Endothelial cell of umbilical vein (primary cell): ENCODE measurements at places on chromosomes 4 and X. TPM values are rescaled to one million over a fixed set of nuclear protein-coding genes. Genes with fewer than 3 reads are reported as not detected.

DNA sequence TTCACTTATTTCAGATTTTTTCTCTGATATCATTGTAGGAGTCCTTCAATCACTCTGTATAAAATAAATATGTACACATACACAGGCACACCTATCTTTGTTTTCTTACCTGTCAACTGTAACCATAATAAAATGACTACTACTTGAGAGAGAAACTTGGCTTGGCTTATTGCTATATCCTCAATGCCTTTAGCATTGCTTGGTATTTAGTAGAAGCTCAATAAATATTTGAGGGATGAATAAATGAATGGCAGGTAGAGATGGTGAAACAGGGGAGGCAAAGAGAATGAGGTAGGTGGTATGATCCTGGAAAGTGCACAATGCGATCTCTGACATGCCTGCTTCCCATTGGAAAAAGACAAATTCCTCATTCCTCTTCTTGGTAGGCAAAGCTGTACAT, 21.8 kb upstream of the CXCL6 start:
- peaks cover 18% of the 10 kb centered on the region for H3K4me1 ChIP-seq
- H3K4me3 ChIP-seq = no peak overlapping the region
- no peak overlapping the region for H3K27ac ChIP-seq
- no peak for DNase-seq
- no peaks in the 10 kb centered on the region for H3K27me3 ChIP-seq

DNA sequence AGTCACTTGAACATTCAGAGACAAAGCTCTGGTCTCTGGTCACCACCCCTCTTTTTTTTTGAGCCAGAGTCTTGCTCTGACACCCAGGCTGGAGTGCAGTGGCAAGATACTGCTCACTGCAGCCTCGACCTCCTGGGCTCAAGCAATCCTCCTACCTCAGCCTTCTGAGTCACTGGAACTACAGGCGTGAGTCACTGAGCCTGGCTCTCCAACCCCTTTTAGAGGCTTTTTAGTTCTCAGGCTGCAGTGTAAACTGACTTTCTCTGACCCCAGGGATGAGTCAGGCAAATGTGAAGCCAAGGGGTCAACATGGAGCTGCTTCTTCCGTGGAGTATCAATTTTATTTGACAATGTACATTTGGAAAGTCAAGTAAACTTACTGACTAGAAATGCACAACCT, 229.2 kb downstream of the PTTG2 start:
- DNase-seq = peak; percentile 71
- H3K36me3 ChIP-seq = no peaks in the 10 kb centered on the region
- H3K27ac ChIP-seq = no peak overlapping the region
- peaks cover 24% of the 10 kb centered on the region for H3K4me1 ChIP-seq
- H3K4me3 ChIP-seq = no peak overlapping the region
- peaks cover 5% of the 10 kb centered on the region for H3K27me3 ChIP-seq

DNA sequence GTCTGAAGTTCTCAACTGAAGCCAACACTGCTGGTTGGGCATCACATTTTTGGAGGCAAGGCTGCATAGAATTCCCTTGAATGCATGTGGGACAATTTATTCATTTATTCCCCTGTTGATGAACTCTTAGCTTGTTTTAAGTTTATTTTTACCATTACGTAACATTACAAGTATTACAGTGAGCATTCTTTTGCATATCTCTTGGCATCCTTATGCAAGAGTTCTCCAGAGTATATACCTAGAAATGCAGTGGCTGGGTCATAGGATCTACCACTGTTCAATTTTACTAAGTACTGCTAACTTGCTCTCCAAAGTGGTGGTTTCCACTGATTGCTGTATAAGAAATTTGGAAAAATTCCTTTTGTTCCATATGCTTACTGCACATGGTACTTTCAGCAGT, 66.5 kb downstream of the UCHL1 start:
- no peaks in the 10 kb centered on the region for H3K27me3 ChIP-seq
- peaks cover 3% of the 10 kb centered on the region for H3K4me1 ChIP-seq
- no peak overlapping the region for H3K4me3 ChIP-seq
- no peaks in the 10 kb centered on the region for H3K36me3 ChIP-seq
- H3K27ac ChIP-seq = no peak overlapping the region

- H3K4me1 ChIP-seq = no peaks in the 10 kb centered on the region
- H3K27ac ChIP-seq = no peak overlapping the region
- no peak overlapping the region for H3K4me3 ChIP-seq
- no peaks in the 10 kb centered on the region for H3K36me3 ChIP-seq
- H3K27me3 ChIP-seq = no peaks in the 10 kb centered on the region
Observed at GRCh38 chrX:97984641-97985040, 1100.9 kb downstream of the RPA4 start.

- no peaks in the 10 kb centered on the region for H3K36me3 ChIP-seq
- no peaks in the 10 kb centered on the region for H3K4me1 ChIP-seq
- no peak overlapping the region for H3K27ac ChIP-seq
- H3K4me3 ChIP-seq = no peak overlapping the region
- no peak for DNase-seq
- no peaks in the 10 kb centered on the region for H3K27me3 ChIP-seq
Observed at GRCh38 chr4:182193311-182193710, 49.9 kb upstream of the TENM3 start.

GRCh38 chr4:92012899-92013867, 290.6 kb upstream of the GRID2 start:
- H3K36me3 ChIP-seq = no peaks in the 10 kb centered on the region
- no peak for DNase-seq
- no peak overlapping the region for H3K27ac ChIP-seq
- H3K4me3 ChIP-seq = no peak overlapping the region
- no peaks in the 10 kb centered on the region for H3K27me3 ChIP-seq

DNA sequence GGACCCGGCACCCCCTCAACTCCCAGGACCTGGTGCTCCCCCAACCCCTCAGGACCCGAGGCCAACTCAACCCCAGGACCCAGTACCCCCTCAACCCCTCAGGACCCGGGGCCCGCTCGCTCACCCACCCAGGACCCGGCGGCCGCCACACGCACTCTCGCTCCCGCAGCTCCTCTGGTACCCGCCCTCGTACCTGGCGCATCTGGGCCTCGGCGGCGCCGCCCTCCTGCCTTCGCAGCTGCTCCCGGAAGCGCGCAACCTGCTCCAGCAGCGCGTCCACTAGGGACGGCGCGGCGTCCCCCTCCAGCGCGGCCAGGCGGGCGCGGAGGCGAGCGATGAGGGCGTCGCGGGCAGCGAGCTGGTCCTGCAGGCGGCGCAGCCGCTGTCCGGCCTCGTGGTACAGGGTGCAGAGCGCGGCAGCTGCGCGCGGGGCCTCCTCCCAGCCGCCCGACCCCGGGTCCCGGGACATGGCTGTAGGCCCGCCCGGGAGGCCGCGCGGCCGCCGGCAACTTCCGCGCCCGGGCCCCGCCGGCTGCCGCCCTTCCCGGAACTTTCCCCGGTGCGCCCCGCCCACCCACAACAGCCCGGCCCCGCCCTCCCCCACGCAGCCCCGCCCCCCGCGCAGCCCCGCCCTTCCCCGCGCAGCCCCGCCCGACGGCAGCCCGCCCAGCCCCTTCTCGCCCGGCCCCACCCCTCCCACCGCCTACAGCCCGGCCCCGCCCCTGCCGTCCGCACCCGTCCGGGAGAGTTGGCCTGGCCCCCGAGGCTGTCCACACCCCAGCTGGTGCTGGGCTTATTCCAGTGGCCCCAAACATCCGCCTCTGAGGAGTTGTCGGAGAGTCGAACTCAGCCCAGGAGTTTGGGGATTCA, at the start of gene TNIP2:
TNIP2 (minus strand) TSS at position 516 of the 870 bp plus-strand sequence; CDS start at position 469, 47 bp downstream.
- peak; percentile 75 for DNase-seq
- H3K36me3 ChIP-seq = no peaks in the 10 kb centered on the region
- H3K27me3 ChIP-seq = no peaks in the 10 kb centered on the region
- peak within 1 kb of the TSS; percentile 45 for H3K27ac ChIP-seq
- H3K4me3 ChIP-seq = peak within 1 kb of the TSS; percentile 78
- H3K4me1 ChIP-seq = peaks cover 9% of the 10 kb centered on the region

GRCh38 chrX:67613366-67613765, 69.5 kb downstream of the AR start:
- no peak overlapping the region for H3K4me3 ChIP-seq
- H3K27me3 ChIP-seq = no peaks in the 10 kb centered on the region
- peaks cover 34% of the 10 kb centered on the region for H3K4me1 ChIP-seq
- DNase-seq = peak; percentile 30
- H3K27ac ChIP-seq = peak overlapping the region; percentile 94

- no peak for DNase-seq
- H3K4me1 ChIP-seq = no peaks in the 10 kb centered on the region
- H3K4me3 ChIP-seq = no peak overlapping the region
Observed at GRCh38 chrX:154791467-154791866, 13.8 kb downstream of the MPP1 start.

- DNase-seq = no peak
Observed at GRCh38 chrX:149392921-149393320, 112.2 kb downstream of the IDS start.

- no peak overlapping the region for H3K4me3 ChIP-seq
- no peak for DNase-seq
- H3K36me3 ChIP-seq = no peaks in the 10 kb centered on the region
- no peak overlapping the region for H3K27ac ChIP-seq
Observed at GRCh38 chr4:154732669-154733068, 11.1 kb upstream of the LRAT start.

- no peaks in the 10 kb centered on the region for H3K27me3 ChIP-seq
- H3K4me3 ChIP-seq = no peak overlapping the region
- no peak for DNase-seq
- no peak overlapping the region for H3K27ac ChIP-seq
Observed at GRCh38 chr4:155684892-155685541, 18.4 kb downstream of the GUCY1A1 start.

GRCh38 chr4:139863531-139863930, 197.9 kb downstream of the MGST2 start:
- H3K4me3 ChIP-seq = no peak overlapping the region
- no peak for DNase-seq
- no peak overlapping the region for H3K27ac ChIP-seq
- peaks cover 7% of the 10 kb centered on the region for H3K4me1 ChIP-seq
- H3K27me3 ChIP-seq = no peaks in the 10 kb centered on the region

RTL5 gene
- 1.7 and 2.1 TPM in 2 replicates for total RNA-seq

SH3BGRL gene
- total RNA-seq = 63.3 and 65.7 TPM in 2 replicates
